Naive thymus-derived CD4-positive, alpha-beta T cell (primary cell): ENCODE measurements at places on chromosomes 5 and 9. TPM values are rescaled to one million over a fixed set of nuclear protein-coding genes. Genes with fewer than 3 reads are reported as not detected.
A peak's percentile ranks its signal among the peaks of the same experiment; 100 is the strongest.

Gene PCA3
- not detected for total RNA-seq

DNA sequence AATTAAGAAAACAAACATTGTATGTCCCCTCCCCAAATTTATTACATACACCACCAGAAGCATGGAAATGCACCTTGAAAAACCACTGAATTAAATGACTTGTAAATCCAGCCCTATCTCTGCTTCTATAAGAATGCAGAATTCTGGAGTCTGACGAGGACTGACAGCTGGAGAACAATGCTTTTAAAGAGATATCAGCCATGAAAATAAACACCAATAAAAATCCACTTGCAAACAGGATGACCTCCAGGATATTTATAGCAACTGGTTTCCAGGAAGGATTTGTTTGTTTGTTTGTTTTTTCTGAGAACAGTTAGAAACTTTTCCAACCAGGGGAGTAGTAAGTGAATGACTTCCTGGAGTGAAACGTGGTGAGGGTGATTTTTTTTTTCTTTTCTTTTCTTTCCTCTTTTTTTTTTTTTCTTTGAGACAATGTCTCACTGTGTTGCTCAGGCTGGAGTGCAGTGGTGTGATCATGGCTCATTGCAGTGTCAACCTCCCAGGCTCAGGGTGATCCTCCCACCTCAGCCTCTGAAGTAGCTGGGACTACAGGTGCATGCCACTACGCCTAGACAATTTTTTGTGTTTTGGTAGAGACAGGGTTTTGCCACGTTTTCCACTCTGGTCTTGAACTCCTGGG is 38.7 kb upstream of the SLC36A1 start:
- H3K36me3 ChIP-seq = no peaks in the 10 kb centered on the region
- no peak for DNase-seq
- H3K4me1 ChIP-seq = no peaks in the 10 kb centered on the region
- peaks cover 2% of the 10 kb centered on the region for H3K27me3 ChIP-seq

DNA sequence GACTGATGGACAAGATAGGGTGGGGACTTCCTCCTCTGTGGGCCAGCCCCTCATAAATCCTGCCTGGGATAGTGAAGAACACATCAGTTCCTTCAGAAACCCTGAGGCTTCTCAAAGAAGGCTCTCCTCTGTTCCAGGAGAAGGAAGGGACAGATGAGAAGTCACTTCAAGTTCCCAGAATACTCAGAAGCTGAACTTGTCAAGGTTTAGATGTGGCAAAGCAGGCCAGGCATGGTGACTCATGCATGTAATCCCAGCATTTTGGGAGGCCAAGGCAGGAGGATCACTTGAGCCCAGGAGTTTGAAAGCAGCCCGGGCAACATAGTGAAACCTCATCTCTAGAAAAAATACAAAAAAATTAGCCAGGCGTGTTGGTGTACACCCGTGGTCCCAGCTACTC is 38.5 kb downstream of the STOM start:
- no peaks in the 10 kb centered on the region for H3K36me3 ChIP-seq
- no peaks in the 10 kb centered on the region for H3K4me1 ChIP-seq
- H3K27me3 ChIP-seq = no peaks in the 10 kb centered on the region
- no peak for DNase-seq
- no peak overlapping the region for H3K27ac ChIP-seq

GRCh38 chr5:171906066-171906570 is 100.3 kb downstream of the FBXW11 start:
- no peak overlapping the region for H3K27ac ChIP-seq
- H3K27me3 ChIP-seq = no peaks in the 10 kb centered on the region
- H3K36me3 ChIP-seq = no peaks in the 10 kb centered on the region
- no peak for DNase-seq

Gene HSPA9
- 254 TPM for total RNA-seq

- H3K4me3 ChIP-seq = no peak overlapping the region
- no peaks in the 10 kb centered on the region for H3K4me1 ChIP-seq
- DNase-seq = no peak
- no peaks in the 10 kb centered on the region for H3K36me3 ChIP-seq
These were observed 80.2 kb downstream of the TMC1 start for GRCh38 chr9:72601615-72602014.

DNA sequence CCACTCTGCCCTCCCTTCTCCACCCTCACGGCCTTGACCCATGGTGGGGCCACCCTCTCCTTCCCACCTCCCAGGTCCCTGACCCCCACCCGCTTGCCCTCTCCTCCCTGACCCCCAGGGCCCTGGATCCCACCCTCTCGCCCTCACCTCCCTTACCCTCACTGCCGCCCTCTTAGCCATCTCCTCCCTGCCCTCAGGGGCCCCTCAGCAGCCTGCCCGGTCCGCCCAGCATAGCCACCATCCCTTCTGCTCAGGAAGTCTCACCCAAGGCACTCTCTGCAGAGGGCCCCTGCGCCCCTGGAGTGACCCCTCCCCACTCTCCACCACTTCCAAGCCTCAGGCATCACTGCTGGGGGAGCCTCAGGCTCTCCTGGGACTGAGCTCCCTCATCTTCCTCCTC is 66.3 kb downstream of the MRPL36 start:
- H3K4me1 ChIP-seq = no peaks in the 10 kb centered on the region
- no peaks in the 10 kb centered on the region for H3K27me3 ChIP-seq
- no peaks in the 10 kb centered on the region for H3K36me3 ChIP-seq
- no peak overlapping the region for H3K4me3 ChIP-seq
- no peak overlapping the region for H3K27ac ChIP-seq

Gene SPINK13
- not detected for total RNA-seq

DNA sequence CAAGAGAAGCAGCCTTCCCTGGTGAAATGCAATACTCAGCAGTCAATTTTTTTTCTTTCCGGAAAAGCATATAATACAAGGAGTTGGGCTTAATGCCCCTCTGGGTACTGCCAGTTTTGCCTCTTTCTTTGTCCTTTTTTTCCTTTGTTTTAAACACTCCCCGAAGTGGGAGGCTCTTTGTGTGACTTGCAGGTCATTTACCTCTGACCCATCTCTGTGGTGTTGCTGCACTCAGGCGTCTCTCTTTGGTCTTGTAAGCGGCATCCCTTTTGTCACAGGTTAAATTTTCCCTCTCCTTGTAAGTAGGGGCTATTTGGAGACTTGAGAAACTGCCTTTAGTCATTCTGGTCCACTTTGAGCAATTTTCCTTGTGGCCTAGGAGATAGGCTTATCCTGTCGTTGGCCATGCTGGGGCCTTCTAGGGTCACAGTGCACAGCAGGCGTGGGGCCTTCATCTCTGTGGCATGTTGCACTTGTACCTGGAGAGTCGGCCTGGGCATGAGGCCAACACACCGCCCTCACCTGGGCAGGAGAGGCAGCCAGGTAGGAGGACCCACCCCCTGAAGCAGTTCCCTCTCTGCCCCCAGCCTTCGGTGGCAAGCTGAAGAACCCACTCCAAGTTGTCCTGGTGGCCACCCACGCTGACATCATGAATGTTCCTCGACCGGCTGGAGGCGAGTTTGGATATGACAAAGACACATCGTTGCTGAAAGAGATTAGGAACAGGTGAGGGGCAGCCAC is 27.7 kb upstream of the CTSL start:
- H3K4me1 ChIP-seq = no peaks in the 10 kb centered on the region
- no peak overlapping the region for H3K4me3 ChIP-seq
- no peaks in the 10 kb centered on the region for H3K36me3 ChIP-seq
- no peak for DNase-seq
- H3K27me3 ChIP-seq = no peaks in the 10 kb centered on the region

Gene PCDHA13
- not detected for total RNA-seq

Gene PDCD1LG2
- 0.21 TPM for total RNA-seq

- H3K27me3 ChIP-seq = no peaks in the 10 kb centered on the region
- no peaks in the 10 kb centered on the region for H3K36me3 ChIP-seq
- DNase-seq = no peak
- H3K4me3 ChIP-seq = no peak overlapping the region
- H3K4me1 ChIP-seq = no peaks in the 10 kb centered on the region
- no peak overlapping the region for H3K27ac ChIP-seq
These were observed 52.4 kb upstream of the PWWP2A start for GRCh38 chr5:160171666-160172065.

- H3K27ac ChIP-seq = peak overlapping the region; percentile 91
- peaks cover 10% of the 10 kb centered on the region for H3K4me1 ChIP-seq
- DNase-seq = no peak
- peaks cover 15% of the 10 kb centered on the region for H3K36me3 ChIP-seq
- peak overlapping the region; percentile 84 for H3K4me3 ChIP-seq
These were observed 686 bp downstream of the BRD9 start for GRCh38 chr5:891837-892393.

DNA sequence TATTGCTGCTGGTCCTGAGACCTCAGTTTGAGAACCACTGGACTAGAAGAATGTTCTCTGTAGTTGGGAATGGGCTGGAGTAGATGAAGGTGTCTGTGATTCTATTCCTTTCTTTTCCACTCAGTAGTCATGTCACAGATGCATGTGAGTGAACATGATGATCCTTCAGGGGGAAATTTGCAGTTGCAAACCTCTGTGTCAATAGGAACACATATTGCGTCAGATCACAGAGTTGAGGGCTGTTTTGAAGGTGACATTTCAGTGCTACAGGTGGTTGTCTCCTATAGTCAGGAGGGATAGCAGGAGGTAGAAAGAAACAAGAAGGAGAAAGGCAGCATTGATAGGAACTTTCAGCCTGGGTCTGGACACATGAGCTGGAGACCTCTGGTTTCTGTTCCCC is 239.3 kb downstream of the ARHGEF28 start:
- no peaks in the 10 kb centered on the region for H3K27me3 ChIP-seq
- no peaks in the 10 kb centered on the region for H3K36me3 ChIP-seq
- DNase-seq = no peak
- H3K4me3 ChIP-seq = no peak overlapping the region
- H3K27ac ChIP-seq = no peak overlapping the region

GRCh38 chr5:82374637-82375036 is 96.5 kb upstream of the RPS23 start:
- H3K27me3 ChIP-seq = no peaks in the 10 kb centered on the region
- no peak for DNase-seq
- no peaks in the 10 kb centered on the region for H3K4me1 ChIP-seq
- no peaks in the 10 kb centered on the region for H3K36me3 ChIP-seq

DNA sequence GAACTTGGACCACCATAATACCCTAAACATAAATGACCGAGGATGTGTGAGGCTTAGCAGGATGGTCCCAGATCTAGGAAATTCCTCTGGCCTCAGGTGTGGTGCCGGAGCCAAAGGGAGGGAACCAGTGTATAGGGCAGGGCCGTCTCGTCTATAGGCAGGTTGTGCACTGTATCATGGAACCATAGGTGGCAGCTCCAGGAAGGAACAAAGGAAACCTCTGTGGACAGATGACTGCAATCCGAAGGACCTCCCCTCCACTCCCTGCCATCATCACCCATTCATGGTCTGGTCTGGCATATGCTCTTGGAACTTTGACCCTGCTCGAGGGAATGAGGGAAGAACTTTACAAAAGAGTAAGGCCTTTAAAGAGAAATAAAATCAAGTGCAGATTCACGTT is 2.9 kb upstream of the MACIR start:
- H3K27me3 ChIP-seq = no peaks in the 10 kb centered on the region
- no peak overlapping the region for H3K4me3 ChIP-seq
- no peaks in the 10 kb centered on the region for H3K36me3 ChIP-seq
- H3K4me1 ChIP-seq = no peaks in the 10 kb centered on the region

Gene SPARC
- total RNA-seq = 2.1 TPM

Gene TUBB4B
- total RNA-seq = 94.7 TPM

GRCh38 chr5:112967520-112968083 is 9.0 kb upstream of the DCP2 start:
- no peak overlapping the region for H3K27ac ChIP-seq
- DNase-seq = no peak
- H3K4me3 ChIP-seq = no peak overlapping the region
- H3K36me3 ChIP-seq = no peaks in the 10 kb centered on the region
- no peaks in the 10 kb centered on the region for H3K27me3 ChIP-seq
- no peaks in the 10 kb centered on the region for H3K4me1 ChIP-seq

Gene RLN2
- 1.9 TPM for total RNA-seq

Gene CCDC192
- total RNA-seq = not detected

DNA sequence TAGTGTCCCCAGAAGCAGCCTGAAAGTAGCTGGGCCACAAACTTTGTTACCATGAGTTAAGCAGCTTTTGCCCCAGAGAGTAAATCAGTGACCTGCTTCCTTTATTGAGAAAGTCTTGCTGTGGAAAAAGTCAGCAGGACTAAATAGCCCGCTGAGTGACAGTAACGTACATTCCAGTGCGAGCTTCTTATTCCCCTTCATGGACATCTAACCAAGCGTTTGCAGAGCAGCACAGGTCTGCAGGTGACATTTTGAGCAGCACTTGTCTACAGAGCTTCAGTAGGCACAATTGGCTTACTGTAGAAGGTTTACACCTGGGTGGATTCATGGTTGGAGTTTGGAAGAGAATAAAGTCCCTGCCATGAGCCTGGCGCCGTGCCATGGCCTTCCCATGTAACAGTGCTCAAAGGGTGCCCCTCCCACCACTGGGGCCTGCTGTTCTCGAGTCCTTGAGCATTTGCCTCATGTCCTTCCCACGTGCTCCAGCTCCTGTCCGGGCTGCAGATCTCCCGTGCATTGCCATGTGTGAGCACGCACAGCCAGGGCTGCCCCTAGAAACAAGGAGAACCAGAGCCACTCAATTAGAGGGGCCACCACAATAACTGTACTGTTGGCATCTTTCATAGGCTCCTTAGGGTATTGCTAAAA is 41.3 kb upstream of the GRHPR start:
- no peak overlapping the region for H3K4me3 ChIP-seq
- no peaks in the 10 kb centered on the region for H3K36me3 ChIP-seq
- no peak overlapping the region for H3K27ac ChIP-seq
- no peak for DNase-seq
- H3K27me3 ChIP-seq = no peaks in the 10 kb centered on the region

Gene SPATA31A3
- not detected for total RNA-seq

Gene ARHGEF28
- not detected for total RNA-seq

DNA sequence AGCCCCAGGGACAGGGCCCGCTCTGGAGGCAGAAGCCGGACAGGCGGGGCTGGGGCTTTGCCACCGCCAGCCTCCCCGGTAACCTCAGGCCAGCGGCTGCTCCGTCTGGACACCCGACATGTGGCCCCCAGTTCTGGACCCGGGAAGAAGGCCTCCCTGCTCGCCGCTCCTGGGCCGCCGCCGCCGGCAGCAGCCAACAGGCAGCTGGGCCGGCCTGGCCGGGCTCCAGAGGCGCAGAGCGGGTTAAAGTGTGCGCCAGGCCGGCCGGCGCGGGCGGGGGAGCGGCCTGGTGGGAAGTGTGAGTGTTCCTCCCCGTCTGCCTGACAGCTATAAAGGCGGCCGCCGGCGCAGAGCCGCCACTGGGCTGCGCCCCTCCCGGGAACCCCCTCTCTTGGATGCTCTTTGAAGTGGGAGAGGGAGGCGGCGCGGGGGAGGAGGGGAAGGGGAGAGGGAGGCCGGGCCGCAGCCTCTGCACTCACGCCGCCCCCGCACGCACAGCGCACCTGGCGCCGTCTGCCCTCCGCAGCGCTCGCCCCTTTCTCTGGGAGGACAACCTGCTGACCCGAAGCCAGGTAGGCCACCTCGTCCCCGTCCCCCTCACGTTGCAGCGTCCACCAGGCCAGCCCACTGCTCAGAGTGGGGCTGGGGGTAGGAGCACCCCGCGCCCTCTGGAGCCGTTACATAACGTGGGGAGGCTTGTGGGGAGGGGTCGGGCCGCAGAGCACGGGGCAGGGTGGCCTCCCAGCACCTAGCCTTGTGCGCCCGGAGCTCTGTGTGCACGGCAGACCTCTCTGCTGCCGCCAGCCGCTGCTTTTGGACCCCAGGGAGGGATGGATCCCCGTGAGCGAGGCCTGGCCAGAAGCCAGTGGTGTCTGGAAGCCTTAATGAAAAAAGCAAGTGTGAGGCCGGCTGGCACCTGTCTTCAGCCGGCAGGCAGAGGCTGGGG is at the start of gene ADAMTSL2:
ADAMTSL2 (plus strand) TSS at position 359 of the 946 bp plus-strand sequence. CDS start 2,009 bp downstream, outside the sequence.
- H3K4me1 ChIP-seq = peaks cover 21% of the 10 kb centered on the region
- peak; percentile 55 for DNase-seq
- H3K27me3 ChIP-seq = no peaks in the 10 kb centered on the region
- peak within 1 kb of the TSS; percentile 27 for H3K4me3 ChIP-seq
